Cortex of kidney (tissue), 1 donor: ENCODE measurements at places on chromosomes 3 and 15.

DNA sequence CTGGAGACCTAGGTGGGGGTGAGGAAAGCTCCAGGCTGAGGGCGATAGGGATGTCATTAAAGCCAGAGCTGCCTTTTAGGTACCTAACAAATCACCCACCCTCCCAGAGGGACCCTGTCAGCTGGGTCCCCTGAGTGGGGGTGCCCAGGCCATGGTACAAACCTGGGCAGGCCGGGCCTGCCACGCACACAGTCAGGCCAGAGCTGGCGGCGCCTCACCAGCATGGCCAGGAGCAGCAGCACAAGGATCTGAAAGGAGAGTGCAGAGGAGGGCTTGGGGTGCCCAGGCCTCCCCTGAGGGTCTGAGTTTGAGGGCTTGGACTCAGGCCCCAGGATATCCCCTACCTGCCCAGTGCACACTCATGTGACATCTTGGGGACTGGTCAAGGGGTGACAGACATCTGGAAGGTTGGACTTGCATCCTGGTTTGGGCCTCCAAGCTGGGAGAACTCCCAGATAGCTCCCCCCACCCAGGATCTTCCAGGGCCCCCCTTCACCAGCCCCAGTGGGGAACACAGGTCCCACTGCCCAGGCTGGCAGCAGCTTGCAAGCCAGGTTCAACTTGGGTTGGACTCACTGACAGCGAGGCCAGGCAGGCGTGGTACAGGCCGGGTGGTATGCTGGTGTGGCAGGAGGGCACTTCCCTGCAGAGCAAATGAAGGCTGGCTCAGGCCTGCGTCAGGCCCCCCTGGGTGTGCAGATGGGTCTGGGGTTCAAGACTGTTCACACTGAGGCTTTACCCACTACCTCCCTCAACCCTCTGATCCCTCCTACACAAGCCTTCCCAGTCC lies 5.2 kb downstream of the STRA6 start:
- DNase-seq: no peak

- DNase-seq: no peak
These were observed at the start of gene ECE2 for GRCh38 chr3:184275961-184276910. Gene ECE2, plus strand, starts transcription at chr3:184276022. Its CDS starts 132 bp downstream, at chr3:184276154.

- no peak for DNase-seq
These were observed 5.3 kb downstream of the DPP8 start for GRCh38 chr15:65512189-65512588.

GRCh38 chr3:25448750-25449692 lies 21.0 kb downstream of the RARB start:
- no peak for DNase-seq

- no peak for DNase-seq
These were observed 60.8 kb downstream of the VGLL3 start for GRCh38 chr3:86930181-86930580.

GRCh38 chr15:97168704-97169475 lies 791.6 kb upstream of the ARRDC4 start:
- no peak for DNase-seq

GRCh38 chr3:188634285-188634684 lies 480.3 kb downstream of the LPP start:
- no peak for DNase-seq

- no peak for DNase-seq
These were observed 235.6 kb downstream of the SV2B start for GRCh38 chr15:91335702-91336101.

DNA sequence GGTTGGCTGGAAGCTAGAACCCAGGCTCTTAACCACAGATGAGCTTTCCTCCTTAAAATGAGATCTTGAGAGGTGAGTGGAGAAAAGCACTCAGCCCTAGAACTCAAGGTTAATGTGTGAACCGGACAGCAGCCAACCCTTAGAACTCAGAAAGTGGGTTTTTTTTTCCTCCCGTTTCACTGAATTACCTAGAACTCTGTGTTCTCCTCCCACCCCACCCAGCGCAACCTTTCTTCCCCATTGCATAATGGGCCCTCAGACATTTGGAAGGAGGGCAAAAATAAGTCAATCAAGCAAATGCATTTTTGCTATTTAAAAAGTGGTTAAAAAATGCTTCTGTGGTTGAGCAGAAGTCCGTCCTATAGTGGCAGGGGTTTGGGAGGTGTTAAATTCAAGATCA lies 36.7 kb downstream of the POC1A start:
- DNase-seq: no peak

DNA sequence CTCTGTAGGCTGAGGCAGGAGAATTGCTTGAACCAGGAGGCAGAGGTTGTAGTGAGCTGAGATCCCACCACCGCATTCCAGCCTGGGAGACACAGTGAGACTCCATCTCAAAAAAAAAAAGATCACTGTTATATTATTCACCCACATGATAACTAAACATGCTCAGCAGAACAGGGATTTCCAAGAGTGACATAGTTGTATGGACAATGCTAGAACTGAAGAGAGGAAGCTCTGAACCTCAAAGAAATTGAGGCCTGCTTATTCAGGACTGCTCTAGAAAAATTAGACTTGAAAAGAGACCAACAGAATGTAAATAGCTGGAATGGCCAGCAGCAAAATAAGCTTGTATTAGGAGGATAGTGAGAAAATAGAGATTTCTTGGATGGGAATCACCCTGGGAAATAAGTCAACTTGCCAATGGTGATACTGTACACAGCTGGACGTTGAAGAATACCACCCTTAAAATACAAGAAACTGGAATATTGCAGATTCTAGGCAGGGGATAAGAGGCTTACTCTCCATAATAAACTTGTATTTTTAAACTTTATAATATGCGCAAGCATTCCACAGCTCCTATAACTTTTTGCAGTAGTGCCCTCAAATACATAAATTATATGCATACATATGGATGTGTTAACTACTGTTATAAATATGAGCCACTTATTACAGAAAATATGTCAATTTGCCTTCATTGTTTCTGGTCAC lies 28.2 kb downstream of the PIK3CB start:
- DNase-seq: no peak

GRCh38 chr15:59177317-59177660 lies 29.4 kb upstream of the LDHAL6B start:
- DNase-seq: no peak

GRCh38 chr3:45994419-45995235 lies 997 bp downstream of the FYCO1 start:
- no peak for DNase-seq

- DNase-seq: no peak
These were observed 14.1 kb downstream of the MYLK start for GRCh38 chr3:123870033-123870432.

GRCh38 chr3:15301761-15302160 lies 30.6 kb downstream of the SH3BP5 start:
- no peak for DNase-seq

DNA sequence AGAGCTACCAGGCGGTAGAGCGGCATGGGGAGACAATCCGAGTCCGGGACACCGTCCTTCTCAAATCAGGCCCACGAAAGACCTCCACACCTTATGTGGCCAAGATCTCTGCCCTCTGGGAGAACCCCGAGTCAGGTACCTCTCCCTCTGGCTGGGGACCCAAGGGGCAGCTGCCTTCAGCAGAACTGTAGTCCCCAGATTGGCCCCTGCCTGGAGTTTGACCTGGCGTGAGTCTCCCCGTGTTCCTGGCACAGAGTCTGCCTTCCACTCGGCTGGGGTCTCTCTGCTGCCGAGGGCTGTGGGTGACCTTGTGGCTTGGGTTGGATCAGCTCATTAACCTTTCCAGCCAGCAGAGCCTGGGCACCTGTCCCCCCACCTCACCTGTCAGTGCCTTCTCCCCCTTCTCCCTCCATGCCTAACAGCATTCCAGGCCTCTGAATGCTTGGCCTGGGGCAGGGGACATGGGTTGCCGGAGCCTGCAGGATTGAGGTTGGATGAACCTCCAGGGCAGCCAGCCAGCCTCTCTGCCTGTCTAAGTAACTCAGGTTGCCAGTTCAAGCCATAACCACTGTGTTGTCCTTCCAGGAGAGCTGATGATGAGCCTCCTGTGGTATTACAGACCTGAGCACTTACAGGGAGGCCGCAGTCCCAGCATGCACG lies 6.8 kb upstream of the CHST14 start:
- no peak for DNase-seq

DNA sequence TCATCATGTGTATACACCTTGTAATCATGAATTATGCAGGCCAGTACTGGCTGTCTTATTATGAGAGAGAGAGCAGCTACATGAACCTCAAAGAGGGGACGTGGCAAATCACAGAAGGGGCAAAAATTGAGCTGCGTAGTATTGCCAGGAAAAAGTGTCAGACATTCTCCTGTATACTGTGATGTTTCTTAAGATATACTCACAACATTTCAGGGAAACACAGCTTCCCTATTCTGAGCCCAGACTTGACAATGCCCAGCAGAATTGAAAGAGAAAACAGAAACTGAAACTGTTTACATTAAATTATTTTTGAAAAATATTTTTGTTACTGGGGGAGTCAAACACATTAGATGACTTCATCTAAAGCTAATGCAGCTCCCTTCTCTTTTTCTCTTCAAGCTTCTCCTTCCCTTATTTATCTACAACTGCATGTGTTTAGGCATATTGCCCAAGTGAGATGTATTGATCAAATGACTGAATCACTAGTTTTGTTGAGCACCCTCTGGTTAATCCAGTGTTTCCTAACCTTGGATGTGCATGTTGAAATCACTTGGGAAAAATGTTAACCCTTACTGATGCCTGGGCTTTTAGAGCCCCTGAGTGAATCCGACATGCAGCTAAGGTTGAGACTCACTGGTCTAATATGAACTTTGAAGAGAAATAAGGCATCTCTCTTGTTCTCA lies 39.5 kb downstream of the CADPS start:
- no peak for DNase-seq
